Activated T-helper 2 cell treated with anti-CD3 and anti-CD28 coated beads, Interferon-gamma antibody, Interleukin-2, Interleukin-4, amounts not matched to agents 10 μg/mL and 5 μg/mL and 100 μg/mL, durations not matched to agents 14 hours and 24 hours and 36 hours (primary cell): ENCODE measurements at places on chromosomes 4 and X. TPM values are rescaled to one million over a fixed set of nuclear protein-coding genes. Genes with fewer than 3 reads are reported as not detected.

The RPA4 gene
- total RNA-seq: 0.74 and 1.3 TPM in 2 replicates

The PPEF1 gene
- not detected in 2 replicates for total RNA-seq

The TEX13D gene
- 0.05 and 0.11 TPM in 2 replicates for total RNA-seq

DNA sequence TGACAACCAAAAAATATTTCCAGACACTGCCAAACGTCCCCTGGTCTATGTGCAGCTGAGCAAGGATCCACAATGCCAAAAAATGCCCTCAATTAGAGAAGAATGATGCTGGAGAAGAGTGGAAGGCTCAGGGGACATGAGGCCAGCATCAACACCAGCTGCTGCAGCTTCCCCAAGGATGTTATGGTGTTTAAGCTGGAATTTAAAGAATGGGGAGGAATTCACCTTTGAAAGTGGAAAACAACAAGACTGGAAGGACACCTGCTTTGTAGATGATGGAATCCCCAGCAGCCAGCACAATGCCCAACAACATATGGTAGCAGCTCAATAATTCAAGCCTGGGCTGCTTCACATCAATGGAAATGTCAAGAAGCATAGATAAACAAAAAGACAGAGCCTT lies 20.3 kb upstream of the SMPX start:
- no peak for DNase-seq

GRCh38 chr4:139858436-139859205 lies 193.0 kb downstream of the MGST2 start:
- no peak for DNase-seq
